ENCODE measurements at places on chromosomes 16 and 17. TPM values are rescaled to one million over a fixed set of nuclear protein-coding genes. Genes with fewer than 3 reads are reported as not detected.

The HOXB7 gene
- 1.7 TPM for total RNA-seq

The ANKRD40CL gene
- not detected for total RNA-seq

The C16orf82 gene
- not detected for total RNA-seq

The CCL16 gene
- not detected for total RNA-seq

The ELOB gene
- total RNA-seq: 303 TPM

The HCRT gene
- not detected for total RNA-seq

The EFCAB13 gene
- total RNA-seq: 10.1 TPM

The GPR142 gene
- total RNA-seq: 1.3 TPM

The TBC1D3I gene
- total RNA-seq: not detected

The TBC1D3 gene
- not detected for total RNA-seq

The OR1E1 gene
- not detected for total RNA-seq

The CLEC3A gene
- not detected for total RNA-seq
